ENCODE measurements at places on chromosomes 4 and X.
A peak's percentile ranks its signal among the peaks of the same experiment; 100 is the strongest.

DNA sequence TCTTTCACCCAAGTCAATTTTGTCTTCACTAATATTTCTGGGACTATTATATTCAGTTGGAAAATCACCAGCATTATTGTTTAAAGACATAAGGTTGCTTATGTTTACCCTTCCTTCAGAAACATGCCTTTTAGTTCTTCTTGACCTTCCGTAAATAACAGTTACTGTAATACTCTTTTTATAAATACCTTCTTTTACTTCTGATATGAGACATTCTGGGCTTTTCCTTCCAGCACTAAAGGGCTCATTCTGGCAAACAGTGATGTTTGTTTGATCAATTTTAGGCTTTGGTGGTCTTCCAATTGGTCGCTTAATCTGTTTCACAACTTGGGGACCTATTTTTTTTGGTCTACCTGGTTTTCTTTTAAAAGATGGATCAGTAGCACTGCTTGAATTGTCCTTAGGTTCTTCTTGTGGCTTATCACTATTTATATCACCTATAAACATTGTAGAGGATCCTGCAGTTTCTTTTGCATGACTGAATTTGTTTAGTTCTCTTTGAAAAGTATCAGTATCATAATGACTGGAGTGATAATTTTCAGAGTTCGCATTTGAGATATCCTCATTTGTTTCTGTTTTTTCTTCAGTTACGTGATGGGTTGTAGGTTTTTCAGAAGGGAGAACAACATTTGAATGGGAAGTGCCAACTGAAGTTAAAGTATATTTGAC lies 64.8 kb downstream of the NCAPG start:
- DNase-seq: no peak

DNA sequence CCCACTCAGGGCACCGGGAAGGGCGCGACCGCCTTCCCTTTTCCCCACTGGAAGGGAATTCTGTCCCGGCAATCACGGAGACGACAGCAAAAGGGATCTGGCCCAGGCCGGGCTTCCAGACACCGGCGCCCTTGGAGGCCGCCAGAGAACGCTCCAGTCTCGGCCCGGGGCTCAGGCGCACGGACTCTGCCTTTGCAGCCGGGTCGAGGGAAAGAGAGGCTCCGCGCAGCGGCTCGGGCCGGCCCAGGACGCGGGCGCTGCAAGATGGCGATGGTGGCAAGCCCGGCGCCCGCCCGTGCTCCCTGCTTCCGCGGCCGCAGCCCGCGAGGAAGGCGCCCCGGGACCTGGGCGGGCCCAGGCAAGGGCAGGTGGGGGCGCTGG lies 1.1 kb downstream of the CTBP1 start:
- DNase-seq: no peak

GRCh38 chr4:158121161-158121579 lies 51.7 kb downstream of the GASK1B start:
- DNase-seq: no peak

DNA sequence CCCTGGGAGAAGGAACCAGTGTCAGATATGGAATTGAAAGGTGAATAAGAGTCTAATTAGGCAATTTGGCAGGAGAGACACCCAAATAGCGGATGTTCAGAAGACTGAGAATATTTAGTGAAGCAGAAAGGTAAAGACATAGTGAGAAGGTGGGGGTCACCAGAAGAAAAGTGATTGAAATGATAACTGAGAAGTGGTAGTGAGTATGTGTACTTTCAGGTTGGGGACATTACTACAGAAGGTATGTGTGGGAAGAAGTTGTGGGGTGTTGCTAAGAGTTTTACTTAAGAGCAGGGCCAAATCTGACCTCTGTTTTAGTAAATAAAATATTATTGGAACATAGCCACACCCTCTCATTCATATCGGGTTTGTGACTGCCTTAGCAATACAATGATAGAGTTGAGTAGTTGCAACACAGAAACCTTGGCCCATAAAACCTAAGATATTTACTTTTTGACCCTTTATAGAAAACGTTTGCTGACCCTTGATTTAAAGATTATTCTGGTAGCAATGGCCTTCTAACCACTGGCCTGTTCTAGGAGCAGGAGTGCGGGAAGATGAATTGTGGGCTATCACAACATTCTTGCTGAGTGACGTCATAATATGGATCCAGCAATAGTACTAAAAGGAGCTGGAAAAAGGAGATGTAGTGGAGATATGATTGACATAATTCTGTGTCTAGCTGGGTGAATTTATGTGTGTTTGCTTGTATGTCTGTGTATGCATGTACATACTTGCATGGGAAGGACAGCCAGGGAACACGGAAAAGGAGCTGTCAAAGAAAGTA lies 115.3 kb downstream of the HS3ST1 start:
- DNase-seq: no peak

- no peak for DNase-seq
Measured at GRCh38 chr4:5040856-5041620, 10.2 kb upstream of the STK32B start.

GRCh38 chr4:37481547-37482122 lies 204.5 kb downstream of the RELL1 start:
- DNase-seq: no peak

- DNase-seq: no peak
Measured at GRCh38 chr4:110840221-110840654, 217.4 kb upstream of the PITX2 start.

DNA sequence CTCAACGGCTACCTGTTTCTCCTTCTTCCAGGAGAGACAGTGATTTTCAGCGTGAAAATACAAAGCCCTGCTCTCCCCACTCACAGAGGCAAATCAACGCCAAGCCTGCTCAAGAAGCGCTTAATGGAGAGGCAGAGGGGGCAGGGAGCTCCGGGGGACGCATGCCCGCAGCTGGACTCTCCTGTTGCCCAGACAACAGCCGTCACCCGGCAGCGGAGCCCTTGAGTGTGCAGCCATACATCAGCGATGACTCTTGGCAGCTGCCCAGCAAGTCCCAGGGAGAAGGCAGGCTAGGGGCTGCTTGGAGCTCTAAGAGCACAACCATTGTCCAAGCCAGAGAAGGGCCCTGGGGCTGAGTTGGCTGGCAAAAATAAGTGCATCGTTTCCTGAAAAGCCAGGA lies 71.0 kb upstream of the AFAP1 start:
- peak; percentile 35 for DNase-seq

- no peak for DNase-seq
Measured at GRCh38 chr4:161256716-161257115, 907.1 kb downstream of the FSTL5 start.

DNA sequence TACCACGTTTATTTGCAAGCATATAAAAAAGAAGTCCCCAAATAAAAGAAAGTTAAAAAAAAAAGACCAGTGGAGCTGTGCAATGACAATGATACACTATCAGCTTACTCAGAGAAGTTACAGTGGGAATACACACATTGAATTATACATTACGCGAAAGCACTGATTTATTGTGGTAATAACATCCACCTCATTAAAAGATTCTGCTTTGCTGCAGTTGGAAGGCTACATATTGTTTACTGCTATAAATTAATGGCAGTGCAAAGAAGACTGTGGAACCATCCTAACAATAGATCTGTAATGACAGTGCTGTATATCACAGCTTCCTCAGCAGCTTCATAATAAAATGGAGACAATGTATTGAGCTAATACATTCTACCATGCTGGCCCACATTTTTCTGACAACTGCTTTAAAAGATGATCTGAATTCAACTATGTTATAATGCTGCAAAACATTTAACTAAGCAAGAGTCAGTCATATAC lies 142.5 kb upstream of the MAB21L2 start:
- no peak for DNase-seq

- no peak for DNase-seq
Measured at GRCh38 chrX:46599051-46599560, 25.5 kb downstream of the CHST7 start.

DNA sequence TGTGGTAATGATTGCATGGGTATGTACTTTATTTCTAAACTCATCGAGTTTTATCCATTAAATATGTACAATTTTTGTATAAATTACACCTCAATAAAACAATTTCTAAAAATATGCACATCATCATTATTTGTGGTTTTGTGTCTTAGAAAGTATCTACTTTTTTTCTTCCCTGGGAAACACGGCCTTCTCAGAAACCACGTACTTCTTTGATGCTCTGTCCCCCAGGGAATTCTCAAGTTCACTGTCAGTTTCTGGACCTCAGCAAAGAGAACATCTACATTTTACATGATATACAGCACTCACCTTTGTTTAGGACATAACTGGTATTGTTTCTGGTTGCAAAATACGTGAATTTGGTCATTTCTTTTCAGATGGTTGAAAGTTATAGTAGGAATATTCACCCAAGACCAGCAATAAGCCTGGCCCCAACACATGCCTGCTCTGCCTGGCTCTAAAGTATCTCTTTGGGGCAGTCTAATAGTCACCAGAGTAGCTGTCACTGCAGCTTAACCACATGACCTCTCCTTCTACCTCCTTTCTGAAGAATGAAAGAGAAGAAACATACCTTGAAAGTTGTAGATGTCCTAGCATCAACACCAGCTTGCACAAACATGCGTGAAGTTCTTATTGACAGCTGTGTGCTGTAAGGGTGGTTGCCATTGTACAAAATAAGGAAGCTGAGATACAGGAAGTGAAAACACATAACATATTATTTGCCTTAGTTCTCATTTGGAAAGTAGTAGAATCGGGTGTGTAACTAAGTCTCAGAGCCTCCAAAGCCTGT lies 48.4 kb upstream of the SPANXN4 start:
- DNase-seq: no peak

GRCh38 chr4:143514901-143515300 lies 1.4 kb downstream of the SMARCA5 start:
- DNase-seq: no peak

DNA sequence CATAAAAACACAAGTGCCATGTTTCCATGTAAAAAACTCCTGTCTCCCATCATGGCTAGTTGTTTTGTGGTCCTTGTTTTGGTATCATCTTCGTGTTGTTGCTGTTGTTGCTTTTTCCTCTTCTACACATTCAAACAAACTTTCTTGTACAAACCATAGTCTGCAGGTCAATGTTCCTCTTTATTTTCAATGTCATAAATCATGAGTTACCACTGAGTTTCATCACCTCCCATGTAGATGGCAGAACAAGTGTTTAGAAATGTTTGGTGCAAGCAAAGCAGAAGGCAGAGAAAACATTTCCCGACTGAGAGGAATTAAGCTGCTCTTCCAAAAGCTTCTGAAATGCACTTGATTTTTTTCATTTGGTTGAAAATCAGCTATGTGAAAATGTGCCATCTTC lies 166.0 kb downstream of the ANTXR2 start:
- no peak for DNase-seq

DNA sequence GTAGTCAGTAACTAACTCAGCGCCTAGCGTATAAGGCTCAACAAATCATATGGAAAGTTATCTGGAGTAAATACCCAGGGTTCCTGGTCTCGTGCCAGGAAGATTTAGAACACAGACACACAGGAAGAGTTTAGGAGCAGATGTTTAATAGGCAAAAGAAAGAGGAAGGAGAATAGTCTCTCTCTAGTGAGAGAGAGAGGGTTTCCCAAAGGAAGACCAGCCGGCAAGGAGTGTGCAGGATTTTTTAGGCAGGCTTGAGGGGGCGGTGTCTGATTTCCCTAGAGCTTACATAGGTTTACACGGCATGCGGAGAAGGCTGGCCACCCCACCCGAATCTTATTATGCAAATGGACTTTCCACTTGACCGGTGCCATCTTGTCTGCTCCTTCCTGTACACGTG lies 284.0 kb upstream of the FRG1 start:
- no peak for DNase-seq

- no peak for DNase-seq
Measured at GRCh38 chr4:104351706-104352105, 143.0 kb downstream of the CXXC4 start.

- DNase-seq: no peak
Measured at GRCh38 chrX:47030339-47030738, 47.9 kb upstream of the RGN start.

GRCh38 chr4:73508651-73509050 lies 27.1 kb downstream of the AFM start:
- DNase-seq: no peak

- no peak for DNase-seq
Measured at GRCh38 chrX:40103565-40104323, 6.0 kb upstream of the BCOR start.

DNA sequence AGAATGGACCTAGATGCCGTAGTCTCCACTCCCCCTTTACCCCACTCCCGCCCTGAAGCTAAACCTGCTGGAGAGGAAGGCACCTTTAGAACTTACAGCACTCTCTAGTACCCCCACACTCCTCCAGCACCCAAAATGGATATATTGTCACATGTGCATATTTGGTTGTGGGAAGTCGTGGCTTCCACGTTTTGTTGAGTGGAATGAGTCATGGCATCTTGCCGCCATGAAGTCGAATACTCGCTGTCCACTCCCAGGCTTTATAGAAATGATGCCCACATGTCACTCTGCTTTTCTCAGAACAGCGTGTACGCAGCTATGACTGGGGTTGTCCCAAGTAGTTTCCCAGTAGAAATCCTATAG lies 545 bp downstream of the ABCE1 start:
- DNase-seq: no peak

GRCh38 chrX:97374266-97374665 lies 490.6 kb downstream of the RPA4 start:
- DNase-seq: no peak

DNA sequence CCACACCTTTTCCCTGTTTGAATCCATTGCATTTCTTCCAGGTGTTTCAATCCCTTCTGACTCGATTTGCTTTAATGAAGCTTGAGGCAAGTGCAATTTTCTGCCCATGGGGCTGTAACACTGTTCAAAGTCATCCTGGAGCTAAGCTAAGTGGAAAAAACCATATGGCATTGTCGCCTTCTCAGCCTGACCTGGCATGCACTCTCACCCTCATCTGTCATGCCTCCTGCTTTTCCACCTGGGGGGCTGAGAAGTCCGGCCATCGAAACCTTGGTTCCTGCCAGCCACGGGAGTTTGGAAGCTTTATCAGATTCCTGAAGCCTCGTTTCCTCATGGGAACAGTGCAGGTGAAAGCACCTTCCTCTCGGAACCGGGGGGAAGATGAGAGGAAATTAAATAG lies 38.2 kb downstream of the WFS1 start:
- DNase-seq: no peak

GRCh38 chr4:185767528-185767927 lies 44.5 kb downstream of the SORBS2 start:
- DNase-seq: no peak

GRCh38 chr4:26050212-26050643 lies 136.2 kb downstream of the SMIM20 start:
- DNase-seq: no peak
